ENCODE measurements at places on chromosomes 3 and 15.
A peak's percentile ranks its signal among the peaks of the same experiment; 100 is the strongest.

DNA sequence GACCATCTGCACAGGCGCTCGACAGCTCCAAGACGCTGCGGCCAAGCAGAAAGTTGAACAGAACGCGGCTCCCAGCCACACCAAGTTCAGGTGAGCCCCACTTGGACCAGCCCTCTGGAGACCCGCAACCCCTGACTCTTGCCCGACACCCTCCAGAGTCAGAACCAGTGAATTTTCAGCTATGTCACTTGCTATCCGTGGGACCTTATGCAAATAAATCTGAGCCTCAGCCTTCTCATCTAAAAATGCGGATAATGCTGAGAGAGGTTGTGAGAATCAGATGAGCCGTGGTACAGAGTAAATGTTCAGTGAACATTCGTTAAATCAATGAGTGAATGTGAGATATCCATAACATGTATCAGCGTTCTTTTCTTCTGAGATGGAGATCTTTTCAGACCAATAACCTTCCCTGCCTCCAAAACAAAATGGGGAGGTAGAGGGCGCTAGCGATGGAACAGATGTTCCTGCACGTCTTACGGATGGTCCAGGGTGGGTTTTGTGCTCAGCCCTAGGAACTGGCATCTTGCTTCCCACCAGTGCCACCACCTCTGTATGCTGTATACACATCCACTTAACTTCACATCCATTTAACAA, 524 bp downstream of the MRPS11 start:
- DNase-seq = no peak

- DNase-seq = no peak
These were observed 49.4 kb upstream of the RPL32 start for GRCh38 chr3:12890610-12891390.

DNA sequence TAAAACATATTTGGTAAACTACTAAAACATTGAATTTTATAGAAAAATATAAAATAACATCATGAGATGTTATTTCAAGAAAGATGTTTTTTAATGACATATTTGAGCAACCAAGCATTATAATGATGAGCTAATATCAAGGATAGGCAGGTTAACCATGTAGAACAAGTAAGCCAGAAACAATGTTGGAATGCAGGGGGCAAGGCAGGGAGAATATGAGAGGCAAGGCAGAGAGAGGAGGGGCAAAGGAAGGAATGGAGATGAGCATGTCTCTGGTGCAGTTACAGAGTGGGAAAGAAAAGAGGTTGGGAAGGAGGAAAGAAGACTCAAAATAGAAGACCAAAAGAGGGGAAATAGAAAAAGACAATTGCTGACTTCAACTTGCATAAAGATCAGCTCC, 390.4 kb downstream of the MCTP2 start:
- DNase-seq = no peak

DNA sequence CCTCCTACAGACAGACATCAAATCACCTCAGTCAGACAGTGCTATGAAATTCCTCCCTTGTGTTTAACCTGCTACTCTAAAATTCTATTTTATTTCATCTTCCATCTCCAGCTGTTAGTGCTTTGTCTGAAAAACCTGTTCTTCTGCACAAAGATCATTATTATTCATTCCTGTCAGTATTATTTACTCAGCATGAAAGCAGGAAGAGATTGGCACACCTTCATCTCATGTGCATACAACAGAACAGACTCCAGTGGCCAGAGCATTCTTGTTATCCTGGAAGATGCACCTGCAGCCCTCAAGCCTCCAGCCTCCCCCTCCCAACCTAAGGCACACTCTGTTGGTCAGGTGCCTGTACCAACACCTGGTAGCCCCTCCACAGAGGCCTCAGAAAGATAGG, 1.8 kb upstream of the ROPN1B start:
- DNase-seq = no peak

DNA sequence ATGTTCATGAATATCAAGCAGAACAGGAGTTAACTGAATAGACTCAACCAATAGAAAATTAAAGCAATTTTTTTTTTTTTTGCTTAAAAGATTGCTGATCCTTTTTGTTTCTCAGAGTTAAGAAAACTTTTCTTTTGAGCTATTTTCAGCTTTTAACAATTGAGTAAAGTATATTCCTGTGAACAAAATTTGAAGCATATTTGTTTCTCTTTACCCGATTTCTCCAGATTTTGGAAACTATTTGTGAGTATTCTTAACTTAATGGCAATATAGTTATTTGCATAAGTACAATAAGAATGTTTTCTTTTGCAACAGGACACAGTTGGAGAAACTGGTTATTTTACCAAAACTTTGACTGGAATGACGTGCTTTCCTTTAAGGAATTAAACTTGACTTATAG, 53.4 kb upstream of the C15orf39 start:
- DNase-seq = no peak

GRCh38 chr3:88574146-88574545, 424.4 kb downstream of the C3orf38 start:
- DNase-seq = no peak

DNA sequence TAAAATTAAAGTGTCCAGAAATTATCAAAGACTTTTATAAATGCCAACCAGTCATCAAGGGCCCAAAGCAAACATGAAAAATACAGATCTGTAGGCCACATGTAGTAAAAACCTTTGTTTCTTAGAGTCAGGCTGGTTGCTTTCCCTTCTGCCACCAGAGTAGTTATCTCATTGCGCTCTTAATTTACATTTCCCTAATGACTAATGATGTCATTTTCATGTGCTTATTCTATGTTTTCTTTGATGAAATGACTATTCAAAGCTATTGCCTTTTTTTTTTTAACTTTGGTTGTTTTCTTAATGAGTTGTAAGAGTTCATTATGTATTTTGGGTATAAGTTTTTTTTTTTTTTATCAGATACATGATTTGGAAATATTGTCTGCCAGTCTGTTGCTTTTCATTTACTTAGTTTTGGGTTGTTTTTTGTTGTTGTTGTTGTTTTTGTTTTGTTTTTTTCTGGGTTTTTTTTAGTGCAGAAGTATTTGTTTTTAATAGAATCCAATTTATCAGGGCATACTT, 140.6 kb downstream of the HCN4 start:
- DNase-seq = no peak

DNA sequence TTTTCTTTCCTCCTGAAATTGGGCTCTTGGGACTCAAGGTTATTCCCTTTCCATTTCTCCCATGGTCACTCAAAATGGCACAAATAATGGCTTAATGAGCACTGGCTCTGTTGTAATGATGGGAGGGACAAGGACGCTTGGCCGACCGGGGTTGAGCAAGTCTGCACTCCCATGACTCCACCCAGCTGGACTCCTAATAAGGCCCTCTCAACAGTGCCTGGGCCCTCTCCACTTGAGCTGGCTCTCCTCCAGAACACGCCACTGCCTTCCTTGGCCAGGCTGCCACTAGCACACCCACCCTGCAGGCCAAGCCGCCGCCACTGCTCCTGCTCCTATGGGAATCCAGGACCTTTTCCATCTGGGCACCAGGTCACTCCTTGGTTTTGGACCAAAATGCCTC, 42.3 kb downstream of the ADCY5 start:
- no peak for DNase-seq

DNA sequence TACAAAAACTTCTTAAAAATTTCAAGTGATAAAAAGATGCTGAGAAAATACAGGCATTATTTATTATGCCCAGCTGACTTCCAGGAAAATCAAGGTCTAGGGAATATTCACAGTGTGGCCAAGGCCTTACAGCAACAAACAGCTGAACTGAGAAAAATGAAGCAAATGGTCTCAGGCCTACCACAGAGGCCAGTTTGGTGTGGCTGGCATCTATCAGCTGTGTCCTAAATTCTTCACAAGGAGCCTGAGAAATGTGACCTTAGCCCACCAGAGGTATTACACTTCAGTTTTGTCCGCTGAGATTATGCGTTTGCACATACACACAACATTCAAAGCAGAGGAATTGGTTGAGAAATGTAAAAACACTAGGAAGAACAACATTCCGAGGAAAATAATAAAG, 77.4 kb downstream of the ANP32A start:
- DNase-seq = no peak

DNA sequence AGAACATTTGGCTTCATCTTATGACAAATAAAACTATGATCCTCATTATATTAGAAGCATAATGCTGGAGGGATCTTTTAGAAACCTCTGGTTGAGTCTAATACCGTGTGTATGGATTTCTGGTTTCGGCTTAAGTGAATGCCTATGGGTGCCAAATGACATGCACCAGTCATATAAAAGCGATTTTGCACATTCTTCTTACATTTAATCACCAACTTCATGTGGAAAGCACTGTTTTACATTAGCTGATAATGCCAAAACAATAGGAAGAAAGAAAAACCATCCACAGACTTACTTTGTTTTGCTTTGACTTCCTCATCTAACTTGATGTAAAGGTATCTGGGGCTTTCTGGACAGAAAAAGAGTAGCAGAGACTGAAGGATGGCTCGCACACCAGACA, 20.9 kb downstream of the SLC2A2 start:
- no peak for DNase-seq

GRCh38 chr15:70508561-70509281, 254.6 kb downstream of the UACA start:
- no peak for DNase-seq

GRCh38 chr3:152298393-152299248, 29.9 kb downstream of the MBNL1 start:
- peak; percentile 13 for DNase-seq

- no peak for DNase-seq
These were observed 785.0 kb downstream of the PDCD6IP start for GRCh38 chr3:34583451-34583850.

DNA sequence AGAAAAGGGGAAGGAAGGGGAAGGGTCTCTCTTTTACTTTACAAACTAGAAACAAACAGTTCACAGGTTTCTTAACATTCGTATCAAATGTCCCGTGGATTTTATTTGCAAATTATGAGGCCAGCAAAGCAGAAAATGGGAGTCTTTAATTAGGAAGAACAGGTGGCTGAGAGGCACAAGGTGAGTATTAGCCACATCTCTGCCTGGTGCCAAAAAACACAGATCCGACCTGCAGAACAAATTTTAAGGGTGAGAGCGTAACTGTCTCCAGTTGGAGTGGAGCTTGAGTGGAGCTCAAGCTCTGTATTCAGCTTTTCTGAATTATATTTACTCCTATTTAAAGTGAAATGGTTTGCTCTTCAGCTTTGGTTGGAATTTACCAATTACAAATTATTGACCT, 1004.9 kb downstream of the FHIT start:
- DNase-seq = no peak

DNA sequence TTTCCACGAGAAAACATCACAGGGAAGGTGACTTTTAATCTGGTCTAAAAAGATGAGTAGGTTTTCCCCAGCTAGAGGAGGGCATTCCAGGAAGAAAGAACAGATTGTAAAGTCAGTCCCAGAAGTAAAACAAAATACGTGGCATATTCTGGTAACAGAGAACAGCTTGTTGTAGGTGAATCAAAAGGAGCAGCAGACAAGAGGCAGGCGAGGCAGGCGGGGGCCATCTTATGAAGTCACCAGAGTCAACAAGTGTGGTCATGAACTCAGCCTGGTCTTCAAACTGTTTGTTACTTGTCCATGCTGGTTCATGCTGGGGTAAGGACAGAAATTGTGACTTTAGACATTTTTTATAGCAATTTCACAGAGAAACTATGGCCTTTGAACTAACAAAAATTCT, 4.0 kb upstream of the POPDC2 start:
- DNase-seq = no peak

- no peak for DNase-seq
These were observed 345.2 kb downstream of the FOXP1 start for GRCh38 chr3:71238355-71238757.

DNA sequence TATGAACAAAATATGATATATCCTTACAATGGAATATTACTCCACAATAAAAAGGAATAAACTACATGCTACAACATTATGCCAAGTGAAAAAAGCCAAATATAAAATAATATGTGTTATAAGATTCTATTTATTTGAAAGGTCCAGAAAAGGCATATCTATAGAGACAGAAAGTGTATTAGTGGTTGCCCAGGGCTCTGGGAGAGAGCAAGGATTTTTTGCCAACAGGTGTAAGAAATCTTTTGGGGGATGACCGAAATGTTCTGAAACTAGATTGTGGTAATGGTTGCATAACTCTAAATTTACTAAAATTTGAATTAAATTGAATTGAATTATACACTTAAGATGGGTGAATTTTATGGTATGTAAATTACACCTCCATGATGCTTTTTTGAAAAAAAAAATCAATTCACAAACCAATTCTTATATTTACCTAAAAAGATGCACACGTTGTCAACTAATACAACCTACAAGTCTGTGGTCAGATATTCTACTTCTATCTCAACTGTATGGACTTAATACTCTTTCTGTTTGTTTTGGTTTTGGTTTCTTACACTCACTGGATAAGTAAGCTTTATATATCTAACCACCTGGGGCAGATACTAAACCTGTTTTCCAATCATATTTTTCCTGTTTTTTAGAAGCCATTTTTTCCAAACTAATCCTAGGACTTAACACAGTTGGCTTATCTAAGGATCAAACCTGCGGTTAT, 75.8 kb downstream of the FBN1 start:
- no peak for DNase-seq

GRCh38 chr3:156898296-156898880, 72.2 kb downstream of the LEKR1 start:
- no peak for DNase-seq

DNA sequence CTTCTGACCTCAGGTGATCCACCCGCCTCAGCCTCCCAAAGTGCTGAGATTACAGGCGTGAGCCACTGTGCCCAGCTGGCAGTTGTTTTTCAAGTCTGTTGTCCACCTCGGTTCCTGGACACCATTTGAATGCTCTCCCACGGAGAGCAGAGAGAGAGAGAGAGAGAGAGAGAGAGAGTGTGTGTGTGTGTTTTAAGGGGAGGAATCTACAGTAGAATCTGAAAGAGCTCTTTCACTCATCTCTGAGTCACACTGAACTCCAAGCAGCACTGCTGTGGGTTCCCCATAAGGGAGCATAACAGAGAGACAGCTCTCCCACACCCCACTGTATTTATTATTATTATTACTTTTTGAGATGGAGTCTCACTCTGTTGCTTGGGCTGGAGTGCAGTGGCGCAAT, 156.6 kb downstream of the RPLP1 start:
- DNase-seq = no peak

DNA sequence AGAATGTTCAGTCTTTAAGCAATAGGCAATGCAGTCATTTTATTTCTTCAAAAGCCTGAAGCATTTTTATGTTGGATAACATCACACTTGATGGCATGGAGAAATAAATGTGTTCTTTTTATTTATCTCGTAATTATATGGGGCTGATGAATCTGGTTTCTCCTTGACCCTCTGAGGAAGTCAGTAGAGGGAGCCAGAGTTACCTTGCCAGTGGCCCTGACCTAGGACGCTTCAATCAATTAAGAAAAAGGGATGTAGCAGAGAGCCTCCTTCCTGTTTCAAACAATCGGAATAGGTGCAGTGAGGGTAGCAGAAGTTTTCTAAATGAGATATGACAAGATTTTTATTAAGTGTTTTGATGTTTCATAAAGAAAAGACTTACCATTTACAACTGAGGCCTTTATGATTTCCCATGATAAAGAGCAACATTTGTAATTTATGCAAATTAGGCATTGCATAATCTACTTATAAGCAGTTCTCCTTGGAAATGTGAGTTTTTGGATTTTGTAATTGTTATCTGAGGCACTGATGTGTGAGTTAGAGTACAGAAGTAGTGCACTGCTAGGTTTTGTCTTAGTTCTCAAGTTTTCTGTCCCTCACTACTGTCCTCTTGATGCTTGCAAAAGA, 129.1 kb downstream of the RAP2B start:
- no peak for DNase-seq

- DNase-seq = no peak
These were observed 335.3 kb upstream of the ARHGEF26 start for GRCh38 chr3:153785901-153786300.

GRCh38 chr15:29612701-29613100, 209.6 kb downstream of the TJP1 start:
- no peak for DNase-seq
